ENCODE measurements at places on chromosomes 5 and 9.

GRCh38 chr9:137674307-137674975, 55.6 kb downstream of the EHMT1 start:
- H3K4me1 ChIP-seq, result no peaks in the 10 kb centered on the region
- H3K27ac ChIP-seq, result no peak overlapping the region
- no peaks in the 10 kb centered on the region for H3K27me3 ChIP-seq
- H3K4me3 ChIP-seq, result no peak overlapping the region

- no peaks in the 10 kb centered on the region for H3K4me1 ChIP-seq
- no peak overlapping the region for H3K4me3 ChIP-seq
- no peaks in the 10 kb centered on the region for H3K27me3 ChIP-seq
Observed at GRCh38 chr9:107730666-107731065, 241.1 kb upstream of the KLF4 start.

DNA sequence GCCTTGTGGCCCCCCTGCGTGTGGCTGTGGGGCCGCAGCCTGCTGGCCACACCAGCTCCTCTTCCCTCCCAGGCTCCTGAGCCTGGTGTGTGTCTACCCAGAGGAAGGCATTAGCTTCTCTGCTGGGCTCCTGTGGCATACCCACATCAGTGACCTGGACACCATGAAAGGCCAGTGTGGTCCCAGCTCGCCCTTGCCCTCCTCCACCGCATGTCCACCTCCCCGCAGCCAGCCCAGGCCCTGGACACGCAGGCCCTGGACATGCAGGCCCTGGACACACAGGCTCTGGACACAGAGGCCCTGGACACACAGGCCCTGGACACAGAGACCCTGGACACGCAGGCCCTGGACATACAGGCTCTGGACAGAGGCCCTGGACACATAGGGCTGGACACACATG, 153.4 kb upstream of the PPP1R26 start:
- H3K4me3 ChIP-seq, result no peak overlapping the region
- H3K4me1 ChIP-seq, result no peaks in the 10 kb centered on the region
- H3K27me3 ChIP-seq, result no peaks in the 10 kb centered on the region

DNA sequence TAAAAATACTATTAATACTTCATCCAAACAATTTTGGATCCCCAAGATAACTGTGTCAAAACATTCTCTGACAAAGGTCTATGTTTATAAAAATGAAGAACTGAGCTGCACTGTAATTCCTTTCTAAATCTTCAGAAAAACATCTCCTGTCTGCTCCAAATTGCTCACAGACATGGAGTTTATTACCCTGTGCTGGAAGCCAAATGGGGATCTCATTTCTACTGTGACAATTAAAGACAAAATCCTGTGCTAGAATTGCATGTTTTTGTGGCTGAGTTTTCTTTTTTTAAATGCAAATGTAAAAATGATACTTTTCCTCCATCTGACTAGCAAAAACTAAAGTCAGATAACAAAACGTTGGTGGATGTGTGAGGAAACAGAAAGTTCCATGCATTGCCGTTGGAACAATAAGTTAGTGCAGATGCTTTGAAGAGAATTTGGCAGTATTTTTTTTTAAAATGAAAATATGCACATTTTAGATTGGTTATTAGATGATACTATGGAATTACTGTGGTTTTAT, 93.5 kb downstream of the GNA14 start:
- H3K27me3 ChIP-seq, result no peaks in the 10 kb centered on the region
- no peaks in the 10 kb centered on the region for H3K36me3 ChIP-seq

- H3K27me3 ChIP-seq, result no peaks in the 10 kb centered on the region
- no peak overlapping the region for H3K4me3 ChIP-seq
- no peak for DNase-seq
Observed at GRCh38 chr5:10985091-10985720, 224.2 kb upstream of the DAP start.

DNA sequence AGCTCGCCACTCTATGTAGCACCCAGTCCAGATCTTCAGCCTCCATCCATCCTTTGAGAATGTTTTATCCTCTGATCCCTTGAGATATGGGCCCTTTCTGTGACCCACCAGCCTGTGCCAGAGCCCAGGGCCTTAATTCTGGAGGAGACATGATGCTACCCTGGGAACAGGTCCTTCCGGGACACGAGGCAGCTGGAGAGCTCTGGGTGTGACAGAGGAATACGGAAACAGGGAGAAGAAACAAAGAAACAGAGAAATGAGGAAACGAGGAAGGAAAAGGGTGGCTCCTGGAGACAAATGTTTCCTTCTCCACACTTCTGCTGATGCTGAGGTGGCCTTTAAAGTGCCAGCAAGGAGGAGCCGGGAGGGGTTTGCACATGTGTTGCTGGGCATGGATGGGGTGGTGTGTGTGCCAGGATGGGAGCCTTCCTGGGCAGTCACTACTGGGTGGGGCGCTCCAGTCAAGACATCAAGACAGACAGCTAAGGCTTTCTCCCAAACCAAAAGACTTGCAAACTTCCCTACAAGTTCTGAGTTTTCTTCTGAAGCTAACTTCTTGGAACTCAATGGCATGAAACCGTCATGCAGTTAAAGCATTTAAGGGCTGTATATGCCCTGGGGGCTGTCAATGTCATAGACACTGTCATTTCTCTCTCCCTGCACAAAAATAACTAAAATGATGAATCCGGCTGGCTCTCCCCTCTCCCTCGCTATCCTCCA, 22.8 kb upstream of the MARCHF6 start:
- H3K27ac ChIP-seq, result no peak overlapping the region
- no peaks in the 10 kb centered on the region for H3K36me3 ChIP-seq
- no peak overlapping the region for H3K4me3 ChIP-seq
- no peaks in the 10 kb centered on the region for H3K4me1 ChIP-seq
- H3K27me3 ChIP-seq, result no peaks in the 10 kb centered on the region

- H3K4me1 ChIP-seq, result no peaks in the 10 kb centered on the region
- no peak overlapping the region for H3K4me3 ChIP-seq
- no peaks in the 10 kb centered on the region for H3K36me3 ChIP-seq
- no peaks in the 10 kb centered on the region for H3K27me3 ChIP-seq
- H3K27ac ChIP-seq, result no peak overlapping the region
- no peak for DNase-seq
Observed at GRCh38 chr9:123586275-123586674, 230.3 kb downstream of the CRB2 start.

DNA sequence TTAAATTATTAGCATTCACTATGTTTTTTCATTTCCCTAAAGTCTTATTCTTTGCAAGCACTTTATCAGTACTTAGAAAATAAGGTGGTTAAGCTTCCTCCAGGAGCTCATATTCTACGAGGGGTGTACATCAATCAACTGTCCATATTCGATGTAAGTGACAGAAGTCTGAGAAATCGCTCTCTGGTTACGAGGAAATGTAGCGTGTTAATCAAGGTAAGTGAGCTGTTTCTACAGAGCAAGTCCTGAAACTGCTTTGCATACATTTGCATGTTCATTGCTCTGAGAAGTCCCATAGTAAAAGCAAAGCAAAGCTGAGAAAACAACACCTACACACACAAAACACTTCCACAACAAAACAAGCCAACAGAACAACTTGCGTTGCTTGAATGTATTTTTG, 893.9 kb upstream of the DMAC1 start:
- H3K27me3 ChIP-seq, result no peaks in the 10 kb centered on the region
- H3K27ac ChIP-seq, result no peak overlapping the region
- H3K4me1 ChIP-seq, result no peaks in the 10 kb centered on the region
- DNase-seq, result no peak
- no peak overlapping the region for H3K4me3 ChIP-seq

DNA sequence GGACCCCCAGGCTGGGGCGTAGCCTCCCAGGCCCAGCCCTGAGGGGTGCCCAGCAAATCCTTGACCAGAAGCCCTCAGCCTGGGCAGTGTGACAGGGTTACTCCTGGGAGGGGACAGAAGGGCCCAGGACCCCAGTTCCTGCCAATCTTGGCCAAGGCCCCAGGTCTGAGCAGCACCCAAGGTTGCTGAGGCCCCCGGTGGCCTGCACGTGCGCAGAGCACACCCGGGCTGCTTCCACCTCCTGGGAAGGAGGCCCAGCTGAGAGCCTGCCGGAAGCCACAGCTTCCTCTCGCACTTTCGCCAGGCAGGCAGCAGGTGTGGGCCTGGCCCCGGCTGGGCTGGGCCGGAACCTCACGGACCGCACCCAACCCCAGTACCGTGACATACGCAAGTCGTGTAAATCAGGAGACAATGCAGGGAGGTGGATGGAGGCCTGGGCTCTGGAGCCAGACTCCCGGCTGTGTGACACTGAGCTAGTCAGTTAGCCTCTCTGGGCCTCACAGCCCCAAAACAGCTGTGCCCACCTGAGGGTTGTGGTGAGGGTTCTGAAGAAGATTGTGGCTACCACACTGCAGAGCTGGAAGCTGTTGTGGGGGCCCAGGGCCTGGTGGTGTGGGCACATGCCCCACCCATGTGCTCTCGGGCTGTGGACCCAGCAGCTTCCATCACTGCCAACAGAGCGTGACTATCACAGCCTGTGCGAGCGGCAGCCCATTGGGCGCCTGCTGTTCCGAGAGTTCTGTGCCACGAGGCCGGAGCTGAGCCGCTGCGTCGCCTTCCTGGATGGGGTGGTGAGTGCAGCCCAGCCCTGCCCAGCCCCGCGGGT, 5.1 kb downstream of the GRK6 start:
- H3K27ac ChIP-seq, result no peak overlapping the region
- DNase-seq, result no peak
- H3K4me1 ChIP-seq, result peaks cover 11% of the 10 kb centered on the region
- no peaks in the 10 kb centered on the region for H3K27me3 ChIP-seq

DNA sequence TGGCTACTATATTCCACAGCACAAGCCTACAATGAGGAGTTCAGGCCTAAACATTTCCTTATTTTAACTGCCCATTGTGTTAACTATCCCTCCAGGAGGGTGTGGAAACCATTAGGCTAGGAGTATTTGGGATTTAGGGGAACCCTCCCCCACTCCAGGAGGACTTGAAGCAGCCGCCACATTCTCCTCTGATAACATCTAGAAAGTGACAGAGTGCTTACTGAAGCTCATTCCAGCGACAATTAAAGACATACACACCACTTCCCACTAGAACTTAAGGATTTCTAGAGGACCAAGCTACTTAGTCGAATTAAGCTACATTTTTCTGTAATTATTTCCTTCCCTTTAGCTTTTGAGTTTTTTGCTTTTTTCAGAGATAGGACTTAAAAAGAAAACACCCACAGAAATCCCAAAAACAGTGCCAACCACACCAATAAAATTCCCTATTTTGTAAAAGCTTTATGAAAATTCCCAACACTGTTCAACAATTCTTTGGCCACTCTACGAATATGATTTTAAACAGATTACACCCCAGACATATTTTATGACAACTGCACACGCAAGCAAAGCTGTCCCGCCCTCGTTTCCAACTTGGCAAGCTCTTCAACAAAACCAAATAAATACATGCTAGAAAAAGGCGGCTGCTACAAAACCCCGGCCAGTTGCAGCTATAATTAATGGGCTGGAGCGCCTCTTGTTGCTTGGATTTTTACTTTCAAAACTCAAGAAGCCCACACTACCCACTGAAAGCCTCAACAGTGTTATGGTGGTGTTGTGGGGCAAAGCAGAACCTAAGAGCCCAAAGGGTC, 4.5 kb downstream of the ROR2 start:
- DNase-seq, result no peak
- no peaks in the 10 kb centered on the region for H3K36me3 ChIP-seq

GRCh38 chr5:102958481-102959011, 161.4 kb downstream of the GIN1 start:
- no peak for DNase-seq
- H3K4me1 ChIP-seq, result no peaks in the 10 kb centered on the region
- H3K27ac ChIP-seq, result no peak overlapping the region
- H3K27me3 ChIP-seq, result no peaks in the 10 kb centered on the region

DNA sequence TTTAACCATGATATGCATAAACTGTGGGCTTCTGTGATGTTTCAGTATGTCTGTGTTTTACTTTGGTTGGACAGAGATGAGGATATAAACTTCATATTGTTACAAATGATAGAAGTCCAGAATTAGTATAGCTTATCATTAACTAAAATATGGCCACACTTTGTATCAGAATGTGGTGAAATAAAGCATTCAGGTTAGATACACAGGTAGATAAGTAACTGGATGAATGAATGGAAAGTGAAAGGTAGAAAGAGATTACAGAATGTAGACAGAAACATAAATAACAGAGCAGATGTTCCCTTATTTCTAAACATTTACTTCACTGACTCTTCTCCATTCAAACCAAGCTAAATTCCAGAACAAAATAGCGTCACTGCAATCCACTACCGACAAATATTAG, 1033.8 kb downstream of the CDH18 start:
- no peaks in the 10 kb centered on the region for H3K4me1 ChIP-seq
- no peak overlapping the region for H3K27ac ChIP-seq
- no peak overlapping the region for H3K4me3 ChIP-seq
- no peaks in the 10 kb centered on the region for H3K27me3 ChIP-seq

DNA sequence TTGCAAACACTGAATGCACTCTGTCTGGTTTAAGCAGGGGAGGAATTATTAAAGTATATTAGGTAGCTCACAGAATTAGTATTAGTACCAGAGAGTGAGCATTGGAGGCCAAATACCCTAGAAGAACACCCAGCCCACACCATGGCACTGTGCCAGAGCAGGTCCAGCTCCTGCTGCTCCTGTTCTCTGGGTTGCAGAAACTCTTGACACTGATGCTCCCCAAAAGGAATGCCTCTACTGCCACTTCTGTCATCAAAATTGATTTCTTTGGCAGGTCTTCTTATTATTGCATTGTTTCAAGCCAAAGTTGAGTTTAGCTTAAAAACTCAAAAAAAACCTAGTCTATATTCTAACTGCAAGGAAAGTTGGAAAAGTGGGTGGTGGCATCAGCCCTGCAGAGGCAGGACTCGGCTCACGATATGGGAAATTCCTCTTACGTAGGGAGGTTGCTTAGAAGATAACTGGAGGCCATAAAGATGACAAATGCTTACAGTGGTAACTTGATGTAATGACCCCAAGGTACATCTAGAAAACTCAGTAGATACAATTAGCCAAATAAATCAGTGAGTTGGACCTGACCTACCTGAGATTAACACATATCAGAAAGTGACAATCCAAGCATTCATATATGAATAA, 123.4 kb downstream of the CD180 start:
- no peaks in the 10 kb centered on the region for H3K27me3 ChIP-seq
- no peaks in the 10 kb centered on the region for H3K36me3 ChIP-seq
- H3K4me3 ChIP-seq, result no peak overlapping the region
- DNase-seq, result no peak

- H3K36me3 ChIP-seq, result no peaks in the 10 kb centered on the region
- H3K4me1 ChIP-seq, result peaks cover 10% of the 10 kb centered on the region
- H3K27me3 ChIP-seq, result no peaks in the 10 kb centered on the region
Observed at GRCh38 chr5:107567901-107568671, 102.7 kb downstream of the EFNA5 start.

GRCh38 chr5:39783756-39784421, 359.1 kb upstream of the DAB2 start:
- DNase-seq, result no peak
- H3K27ac ChIP-seq, result no peak overlapping the region
- H3K27me3 ChIP-seq, result no peaks in the 10 kb centered on the region
- H3K4me1 ChIP-seq, result no peaks in the 10 kb centered on the region
- no peak overlapping the region for H3K4me3 ChIP-seq
- no peaks in the 10 kb centered on the region for H3K36me3 ChIP-seq

- H3K27me3 ChIP-seq, result no peaks in the 10 kb centered on the region
- no peak overlapping the region for H3K27ac ChIP-seq
- no peak for DNase-seq
- H3K4me1 ChIP-seq, result no peaks in the 10 kb centered on the region
- H3K4me3 ChIP-seq, result no peak overlapping the region
- H3K36me3 ChIP-seq, result no peaks in the 10 kb centered on the region
Observed at GRCh38 chr9:116596646-116597045, 90.5 kb upstream of the TRIM32 start.

- DNase-seq, result no peak
- no peaks in the 10 kb centered on the region for H3K36me3 ChIP-seq
- H3K27me3 ChIP-seq, result no peaks in the 10 kb centered on the region
Observed at GRCh38 chr9:35962126-35962906, 4.4 kb upstream of the OR2S2 start.
